NCI-H524 (cell line): ENCODE measurements at places on chromosomes 16 and 17.
A peak's percentile ranks its signal among the peaks of the same experiment; 100 is the strongest.

DNA sequence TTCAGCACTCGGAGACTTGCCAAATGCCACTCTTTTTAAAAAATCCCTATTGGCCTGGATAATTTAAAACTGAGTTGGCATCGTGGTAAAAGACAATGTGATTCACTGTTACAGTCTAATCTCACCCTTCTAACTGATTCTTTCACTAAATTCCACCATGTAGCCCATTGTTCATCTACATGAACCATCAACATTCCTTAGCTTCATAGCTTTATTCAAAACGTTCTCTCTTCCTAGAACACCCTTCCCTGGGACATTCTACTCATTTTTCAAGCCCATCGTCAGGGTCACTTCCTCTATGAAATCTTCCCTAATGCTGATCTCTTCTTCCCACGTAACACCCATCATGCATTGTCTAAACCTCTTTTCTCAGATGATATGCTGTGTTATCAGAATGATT is 15.7 kb upstream of the SHISA9 start:
- no peak for DNase-seq

GRCh38 chr16:74275031-74275636 is 21.5 kb upstream of the PSMD7 start:
- DNase-seq = peak; percentile 55

GRCh38 chr17:10776381-10776780 is 27.5 kb downstream of the TMEM238L start:
- DNase-seq = no peak

DNA sequence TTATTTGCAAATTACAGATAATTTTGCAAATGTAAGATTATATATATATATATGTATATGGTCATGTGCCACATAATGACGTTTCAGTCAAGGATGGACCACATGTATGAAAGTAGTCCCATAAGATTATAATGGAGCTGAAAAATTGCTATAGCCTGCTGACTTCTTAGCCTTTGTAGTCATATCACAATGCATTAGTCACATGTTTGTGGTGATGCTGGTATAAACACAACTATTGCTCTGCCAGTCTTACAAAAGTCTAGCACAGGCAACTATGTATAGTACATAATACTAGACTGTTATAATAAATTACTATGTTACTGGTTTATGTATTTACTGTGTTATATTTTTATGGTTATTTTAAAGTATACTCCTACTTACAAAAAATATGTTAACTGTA is 444.3 kb downstream of the KCNJ2 start:
- no peak for DNase-seq
